ENCODE measurements at places on chromosomes 12 and 14. TPM values are rescaled to one million over a fixed set of nuclear protein-coding genes. Genes with fewer than 3 reads are reported as not detected.

GRCh38 chr14:94016446-94016976 lies 9.6 kb upstream of the OTUB2 start:
- H3K27ac ChIP-seq, result no peak overlapping the region
- no peaks in the 10 kb centered on the region for H3K36me3 ChIP-seq
- no peak for DNase-seq
- no peaks in the 10 kb centered on the region for H3K27me3 ChIP-seq
- H3K4me1 ChIP-seq, result peaks cover 10% of the 10 kb centered on the region

DNA sequence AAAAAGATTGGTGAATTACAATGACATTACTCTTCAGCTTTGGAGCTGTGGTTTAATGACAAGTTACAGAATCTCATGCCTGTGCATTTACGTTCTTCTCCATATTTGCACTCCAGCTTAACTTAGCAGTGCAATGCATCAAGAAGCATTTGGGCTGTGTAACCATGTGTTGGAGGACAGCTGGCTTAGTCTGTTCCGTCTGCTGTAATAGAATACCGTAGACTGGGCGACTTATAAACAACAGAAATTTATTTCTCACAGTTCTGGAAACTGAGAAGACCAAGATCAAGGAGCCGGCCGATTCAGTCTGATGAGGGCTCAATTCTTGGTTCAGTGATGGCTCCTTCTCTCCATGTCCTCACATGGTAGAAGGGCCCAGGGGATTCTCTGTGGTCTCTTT lies 943.5 kb downstream of the BCL11B start:
- H3K27ac ChIP-seq, result no peak overlapping the region
- DNase-seq, result no peak
- no peaks in the 10 kb centered on the region for H3K4me1 ChIP-seq
- no peaks in the 10 kb centered on the region for H3K36me3 ChIP-seq

DNA sequence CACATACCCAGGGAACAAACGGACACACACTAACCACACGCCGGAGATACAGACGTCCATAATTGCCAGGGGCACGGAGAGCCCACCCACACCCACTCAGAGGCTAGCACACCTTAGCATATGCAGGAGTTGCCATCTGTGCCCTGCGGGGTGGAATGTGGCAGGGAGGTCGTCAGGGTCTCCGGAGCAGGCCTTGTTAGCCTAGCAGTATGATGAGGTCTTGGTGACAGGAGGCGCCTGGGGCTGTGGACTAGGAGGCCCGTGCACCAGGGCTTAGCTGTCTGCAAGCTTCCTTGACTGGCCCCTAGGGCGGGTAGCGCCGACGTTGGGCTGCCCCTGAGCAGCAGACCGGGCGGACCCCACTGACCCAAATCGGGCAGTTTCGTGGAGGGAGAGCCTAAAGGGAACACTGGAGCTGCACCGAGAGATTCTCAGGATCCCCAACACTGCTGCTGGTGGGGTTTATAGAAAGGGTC lies 10.0 kb downstream of the STAC3 start:
- H3K4me3 ChIP-seq, result peak overlapping the region; percentile 80
- no peak for DNase-seq
- no peaks in the 10 kb centered on the region for H3K36me3 ChIP-seq
- peaks cover 18% of the 10 kb centered on the region for H3K27me3 ChIP-seq
- H3K27ac ChIP-seq, result no peak overlapping the region

- no peak overlapping the region for H3K27ac ChIP-seq
- no peaks in the 10 kb centered on the region for H3K36me3 ChIP-seq
- H3K27me3 ChIP-seq, result no peaks in the 10 kb centered on the region
- H3K4me1 ChIP-seq, result no peaks in the 10 kb centered on the region
- no peak overlapping the region for H3K4me3 ChIP-seq
Measured at GRCh38 chr12:2391740-2392331, 339.0 kb downstream of the CACNA1C start.

DNA sequence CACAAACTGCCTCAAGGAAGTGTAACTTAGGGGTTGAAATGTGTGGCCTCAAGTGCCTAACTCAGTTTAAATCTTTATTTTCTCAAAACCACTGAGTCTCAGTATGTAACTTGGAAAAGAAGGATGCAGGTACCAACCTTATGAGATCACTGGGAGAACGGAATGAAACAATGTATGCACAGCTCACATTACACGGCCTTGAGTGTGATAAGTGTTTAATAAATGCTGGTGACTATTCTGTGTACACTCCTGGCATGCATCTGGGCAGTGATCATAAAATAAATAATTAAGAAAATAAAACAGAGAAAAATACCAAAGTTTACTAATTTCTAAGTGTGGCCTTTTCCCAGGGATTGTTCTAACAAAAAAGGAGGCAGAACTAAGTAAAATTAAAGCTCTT lies 974.5 kb upstream of the FLRT2 start:
- no peak for DNase-seq
- no peaks in the 10 kb centered on the region for H3K36me3 ChIP-seq
- no peak overlapping the region for H3K27ac ChIP-seq
- H3K4me3 ChIP-seq, result no peak overlapping the region
- no peaks in the 10 kb centered on the region for H3K27me3 ChIP-seq

DNA sequence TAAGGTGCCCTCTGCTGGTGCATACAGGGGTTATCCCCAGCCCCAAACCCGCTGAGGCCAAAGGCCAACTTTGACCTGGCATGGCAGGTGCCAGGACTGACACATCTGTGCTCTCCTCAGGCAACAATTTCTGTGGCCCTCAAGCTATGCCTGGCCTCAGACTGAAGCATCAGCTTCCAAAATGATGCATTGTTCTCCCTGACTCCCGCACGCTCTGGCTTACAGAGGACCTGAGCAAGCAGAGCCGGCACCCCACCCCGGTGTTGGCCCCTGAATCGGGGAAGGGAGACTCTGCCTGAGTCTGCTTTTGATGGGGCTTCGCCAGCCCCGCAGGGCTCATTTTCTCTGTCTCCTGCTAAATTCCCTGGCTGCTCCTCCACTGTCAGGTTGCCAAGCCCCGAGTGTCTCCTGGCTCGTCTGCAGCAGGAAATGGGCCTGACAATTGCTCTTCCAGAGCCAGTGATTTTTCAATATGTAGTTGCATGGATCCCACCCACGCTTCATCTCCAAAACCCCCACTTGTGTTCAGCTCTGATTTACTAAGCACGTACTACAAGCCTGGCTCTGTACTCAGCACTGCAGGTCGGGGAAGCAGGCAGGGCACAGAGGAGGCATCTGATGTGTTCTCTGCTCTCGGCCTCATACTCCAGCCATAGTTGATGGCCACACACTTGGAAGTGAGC lies 126.1 kb downstream of the SLC38A6 start:
- H3K36me3 ChIP-seq, result no peaks in the 10 kb centered on the region
- no peak overlapping the region for H3K4me3 ChIP-seq
- H3K4me1 ChIP-seq, result no peaks in the 10 kb centered on the region
- no peak for DNase-seq
- H3K27me3 ChIP-seq, result no peaks in the 10 kb centered on the region

Gene DTX1
- not detected for total RNA-seq

Gene NEMP1
- total RNA-seq, result 29.3 TPM

Gene LMNTD1
- total RNA-seq, result not detected

Gene CCER1
- not detected for total RNA-seq

Gene SMIM41
- not detected for total RNA-seq

Gene ETFBKMT
- 2.0 TPM for total RNA-seq
